ENCODE measurements at places on chromosomes 16 and 17.

DNA sequence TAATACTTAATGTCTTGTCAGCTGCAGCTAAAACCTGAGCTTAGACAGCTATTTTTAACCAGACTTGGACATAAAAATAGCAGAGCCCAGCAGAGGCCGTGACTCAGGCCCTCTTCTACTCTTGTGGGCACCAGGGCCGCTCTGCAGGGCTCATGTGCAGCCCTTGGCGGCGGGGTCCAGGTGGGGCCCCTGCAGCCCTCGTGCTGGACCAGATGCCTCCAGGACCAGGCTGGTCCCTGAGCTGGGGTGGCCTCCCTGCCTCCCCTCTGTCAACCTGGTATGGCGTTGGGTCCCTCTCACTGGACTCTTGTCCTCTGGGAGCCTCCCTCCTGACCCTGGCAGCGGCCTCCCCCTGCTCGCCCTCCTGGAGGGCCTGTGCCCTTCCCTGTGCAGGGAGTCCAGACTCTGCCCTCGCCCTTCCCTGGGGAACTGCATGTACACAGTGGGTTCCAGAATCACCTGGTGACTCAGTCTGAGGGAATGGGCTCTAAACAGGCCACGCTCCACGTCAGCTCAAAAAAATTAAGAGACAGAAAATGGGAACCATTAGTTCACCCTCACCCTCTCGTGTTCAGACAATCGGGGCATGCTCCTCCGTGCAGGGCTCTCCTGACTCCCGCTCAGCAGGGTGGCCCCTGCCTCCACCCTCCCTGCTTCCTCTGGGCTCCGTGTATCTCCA lies 9.7 kb downstream of the CDK5R1 start:
- DNase-seq = no peak

DNA sequence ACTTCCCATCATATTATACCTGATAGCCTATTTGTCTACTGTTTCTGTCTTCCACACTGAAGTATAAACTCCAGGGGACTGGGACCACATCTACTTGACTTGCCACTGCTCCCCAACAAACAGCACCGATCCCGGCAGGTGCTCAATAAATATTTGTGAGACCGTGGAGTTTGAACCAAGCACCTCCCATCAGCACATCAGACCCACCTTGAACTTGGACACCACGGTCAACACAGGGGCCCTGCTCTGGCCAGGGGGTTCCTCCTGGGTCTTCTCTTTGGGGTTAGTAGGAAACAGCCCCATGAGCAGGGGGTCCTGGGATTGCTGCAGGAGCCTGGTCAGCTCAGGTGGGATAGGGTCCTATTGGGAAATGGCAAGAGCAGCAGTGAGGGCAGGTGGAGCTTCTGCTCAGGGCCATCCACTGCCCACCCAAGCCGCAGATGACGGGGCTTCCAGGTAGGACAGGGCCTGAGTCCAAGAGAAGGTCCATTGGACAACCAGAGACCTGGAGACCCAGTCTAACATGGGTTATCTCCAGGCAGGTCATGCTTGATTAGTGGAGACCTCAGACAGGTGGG lies 19.9 kb downstream of the ZNHIT3 start:
- no peak for DNase-seq

DNA sequence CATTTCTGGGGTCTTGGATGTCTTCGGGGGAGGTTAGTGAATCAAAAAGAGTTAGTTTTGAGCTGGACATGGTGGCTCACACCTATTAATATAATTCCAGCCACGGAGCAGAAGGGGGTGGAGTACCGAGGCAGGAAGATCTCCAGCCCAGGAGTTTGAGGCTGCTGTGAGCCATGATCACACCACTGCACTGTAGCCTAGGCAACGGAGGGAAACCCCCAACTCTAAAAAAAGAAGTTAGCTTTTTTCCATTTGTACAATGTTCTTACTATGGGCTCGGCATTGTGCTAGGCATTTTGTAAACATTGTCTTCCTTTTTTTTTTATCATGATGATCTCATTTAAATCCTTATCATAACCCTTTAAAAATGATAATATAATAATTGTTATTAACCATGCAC lies 8.3 kb upstream of the SNF8 start:
- DNase-seq = no peak

GRCh38 chr17:74654742-74655141 lies 31.2 kb upstream of the CD300E start:
- DNase-seq = no peak

GRCh38 chr16:65828296-65828695 lies 538.2 kb upstream of the CDH5 start:
- DNase-seq = no peak

GRCh38 chr16:57113042-57113453 lies 20.7 kb downstream of the CPNE2 start:
- DNase-seq = no peak

DNA sequence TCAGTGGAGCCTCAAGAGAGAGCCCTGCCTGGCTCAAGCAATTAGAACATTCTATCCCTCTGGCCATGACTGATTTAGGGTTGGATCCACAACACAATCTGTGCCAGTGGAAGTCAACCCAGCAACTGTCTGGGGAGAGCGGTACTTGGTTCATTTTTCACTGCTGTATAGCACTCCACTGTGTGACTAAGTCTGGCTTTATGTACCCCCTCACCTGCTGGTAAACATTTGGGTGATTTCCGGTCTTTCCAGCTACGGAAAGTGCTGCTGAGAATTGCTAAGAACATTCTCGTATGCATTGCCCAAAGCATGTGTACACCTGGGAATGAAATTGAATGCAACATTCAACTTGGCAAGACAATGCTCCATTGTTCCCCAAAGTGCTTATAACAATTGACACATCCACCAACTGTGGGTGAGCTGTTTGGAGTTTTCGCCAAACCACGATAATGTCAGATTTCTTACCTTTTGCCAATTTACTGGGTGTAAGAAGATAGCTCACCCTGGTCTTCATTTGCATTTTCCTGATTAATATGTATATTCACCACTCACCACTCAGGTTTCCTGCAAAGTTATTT lies 63.5 kb upstream of the MED9 start:
- DNase-seq = no peak

GRCh38 chr17:27980043-27980442 lies 62.4 kb upstream of the NLK start:
- DNase-seq = no peak

DNA sequence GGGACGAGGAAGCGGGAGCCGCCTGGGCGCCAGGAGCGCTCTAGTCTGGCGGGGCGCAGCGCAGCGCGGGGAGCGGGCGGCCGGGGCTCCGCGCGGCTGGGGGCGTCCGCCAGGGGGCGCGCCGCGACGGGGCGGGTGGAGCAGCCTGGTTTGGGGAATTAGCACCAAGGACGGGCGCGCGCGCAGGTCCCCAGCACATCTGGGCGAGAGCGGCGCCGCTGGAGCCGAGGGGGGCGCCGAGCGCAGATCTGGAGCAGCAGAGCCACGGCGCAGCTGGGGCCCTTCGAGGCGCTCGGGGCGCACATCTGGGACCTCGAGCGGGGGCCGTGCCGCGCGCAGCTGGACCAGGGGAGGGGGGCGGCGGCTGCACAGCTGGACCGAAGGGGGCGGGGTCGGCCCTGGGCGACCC lies at the start of gene NXPH3:
Gene NXPH3 (plus strand): TSS at position 193 of the 409 bp plus-strand sequence. CDS start 349 bp downstream, outside the sequence.
- DNase-seq = no peak

DNA sequence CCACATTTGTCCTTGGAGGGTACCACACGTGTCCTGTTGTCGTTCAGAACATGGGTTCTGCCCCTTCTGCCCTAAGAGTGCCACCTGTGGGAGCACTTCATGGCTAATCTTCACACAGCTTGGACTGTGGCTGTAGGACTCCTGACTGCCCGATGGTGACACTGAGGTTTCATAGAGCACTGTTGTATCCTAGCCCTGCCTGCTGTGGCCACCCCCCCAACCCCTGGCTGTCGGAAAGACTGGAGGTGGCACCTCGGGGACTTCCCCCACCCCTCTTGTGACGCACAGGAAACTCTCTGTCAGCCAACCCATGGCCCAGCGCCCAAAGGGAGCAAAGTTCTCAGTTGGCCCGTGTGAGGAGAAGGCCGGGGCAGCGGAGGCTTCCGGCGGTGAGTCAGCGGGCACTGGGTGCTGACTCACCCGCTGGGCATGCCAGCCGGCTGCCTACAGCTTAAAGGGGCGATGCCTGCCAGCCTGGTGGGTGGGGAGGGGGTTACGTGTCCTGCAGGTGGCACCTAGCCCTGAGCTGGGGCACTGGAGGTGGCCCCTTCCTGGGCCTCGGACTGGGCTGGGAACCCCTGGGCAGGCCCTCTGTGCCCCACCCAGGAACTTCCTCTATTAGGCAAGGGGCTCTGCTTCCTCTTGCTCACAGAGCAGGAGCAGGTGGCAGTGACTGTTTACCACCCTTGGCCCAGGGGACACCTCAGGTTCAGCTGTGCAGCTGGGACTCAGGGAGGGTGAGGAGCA lies 3.4 kb downstream of the MAP2K3 start:
- peak; percentile 92 for DNase-seq

- peak; percentile 63 for DNase-seq
Observed at GRCh38 chr17:78390241-78391050, 12.0 kb downstream of the PGS1 start.

DNA sequence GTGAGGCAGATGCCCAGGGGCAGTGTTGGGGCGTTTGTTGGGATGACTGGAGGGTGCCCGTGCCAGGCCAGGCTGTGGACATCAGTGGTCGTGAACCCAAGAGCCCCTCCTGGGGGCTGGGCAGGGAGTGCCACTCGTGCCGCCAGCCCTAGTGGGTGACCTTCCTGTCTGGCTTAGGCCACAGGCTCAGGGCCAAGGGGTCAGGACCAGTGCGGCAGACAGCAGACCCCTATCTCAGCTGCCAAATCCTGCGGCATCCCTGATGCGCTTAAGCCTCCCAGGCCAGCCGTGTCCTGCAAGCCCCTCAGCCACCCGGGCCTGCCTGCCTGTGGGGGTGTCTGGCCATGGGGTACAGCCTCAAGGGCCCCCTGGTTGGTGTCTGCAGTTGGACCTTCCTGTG lies 14.7 kb downstream of the PRSS27 start:
- DNase-seq = no peak

GRCh38 chr16:58456193-58456592 lies 43.8 kb upstream of the NDRG4 start:
- DNase-seq = no peak

DNA sequence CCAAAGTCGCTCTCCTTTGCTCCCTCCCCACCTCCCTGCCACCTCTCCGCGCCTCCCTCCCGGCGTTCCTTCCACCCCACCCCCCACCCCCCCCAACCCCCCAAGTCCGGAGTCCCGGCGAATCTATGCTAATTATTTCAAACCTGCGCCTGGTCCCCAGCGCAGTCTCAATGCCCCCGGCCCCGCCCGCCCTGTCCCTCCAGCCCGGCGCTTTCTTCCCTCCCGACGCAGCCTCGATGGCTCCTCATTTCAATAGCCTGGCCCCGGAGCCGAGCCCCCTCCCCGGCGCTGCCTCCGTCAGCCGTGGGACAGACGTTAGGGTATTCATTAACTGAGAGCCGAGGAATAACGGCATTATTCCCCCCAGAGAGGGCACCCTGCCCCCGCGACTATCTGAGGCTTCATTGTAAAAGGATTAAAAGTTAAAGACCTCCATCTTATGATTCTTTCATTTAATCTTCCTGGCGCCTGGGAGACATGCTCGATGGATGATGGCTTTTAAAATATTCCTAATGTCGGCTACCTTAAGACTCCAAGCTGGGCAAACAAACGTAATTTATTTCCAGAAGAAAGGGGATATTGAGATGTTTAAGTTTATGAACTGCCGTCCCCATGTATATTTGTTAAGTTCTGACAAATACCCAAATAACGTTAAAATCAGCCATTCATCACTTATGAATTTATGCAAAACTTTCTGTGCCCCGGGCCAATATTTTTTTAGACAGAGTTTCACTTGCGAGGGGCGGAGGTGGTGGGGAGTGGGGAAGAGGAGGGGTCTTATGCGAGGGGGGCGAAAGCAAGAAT lies 3.4 kb downstream of the NOG start:
- DNase-seq = no peak

- no peak for DNase-seq
Observed at GRCh38 chr16:5761592-5761991, 664.0 kb upstream of the EEF2KMT start.

GRCh38 chr17:13367154-13367553 lies 234.6 kb downstream of the HS3ST3A1 start:
- DNase-seq = no peak
